ENCODE measurements at places on chromosomes 5 and 9.

DNA sequence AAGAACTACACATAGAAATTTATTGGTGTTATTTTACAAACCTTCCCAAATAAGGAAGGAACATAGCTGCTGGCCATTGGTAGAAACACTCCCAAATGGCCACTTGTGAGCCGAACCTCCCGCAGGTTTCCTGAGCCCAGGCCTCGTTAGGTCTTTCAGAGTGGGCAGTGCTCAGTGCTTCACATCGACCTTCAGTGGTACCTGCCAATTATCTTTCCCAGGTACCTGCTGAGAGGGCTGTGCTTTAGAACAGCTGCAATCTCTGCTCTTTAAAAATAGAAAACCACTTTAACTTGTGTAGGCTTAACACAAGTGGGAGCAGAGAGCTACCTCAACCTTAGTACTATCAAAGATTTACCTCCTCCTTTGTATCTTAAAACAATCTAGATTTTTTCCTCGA lies 334.1 kb downstream of the RFX3 start:
- DNase-seq, result no peak

DNA sequence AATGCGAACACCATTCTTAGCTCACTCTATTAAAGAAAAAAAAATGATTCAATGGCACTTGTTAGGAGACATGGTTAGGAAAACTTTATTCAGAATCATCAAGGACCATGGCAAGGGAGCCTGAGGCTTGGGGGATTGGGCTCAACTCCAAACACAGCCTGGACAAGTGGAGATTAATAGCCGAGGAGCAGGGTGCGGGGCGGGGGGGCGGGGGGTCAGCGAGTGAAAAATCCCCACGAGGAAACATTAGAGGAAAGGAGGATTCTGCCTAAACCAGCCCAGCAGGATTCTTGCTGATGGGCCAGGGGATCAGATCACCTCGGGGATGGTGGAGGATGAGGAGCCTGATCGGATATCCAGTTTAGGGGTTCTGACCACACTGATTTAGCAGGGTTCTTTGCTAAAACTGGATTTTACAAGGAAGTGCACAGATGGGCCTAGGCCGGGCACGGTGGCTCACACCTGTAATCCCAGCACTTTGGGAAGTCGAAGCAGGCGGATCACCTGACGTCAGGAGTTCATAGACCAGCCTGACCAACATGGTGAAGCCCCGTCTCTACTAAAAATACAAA lies 24.4 kb upstream of the FIBCD1 start:
- DNase-seq, result no peak

DNA sequence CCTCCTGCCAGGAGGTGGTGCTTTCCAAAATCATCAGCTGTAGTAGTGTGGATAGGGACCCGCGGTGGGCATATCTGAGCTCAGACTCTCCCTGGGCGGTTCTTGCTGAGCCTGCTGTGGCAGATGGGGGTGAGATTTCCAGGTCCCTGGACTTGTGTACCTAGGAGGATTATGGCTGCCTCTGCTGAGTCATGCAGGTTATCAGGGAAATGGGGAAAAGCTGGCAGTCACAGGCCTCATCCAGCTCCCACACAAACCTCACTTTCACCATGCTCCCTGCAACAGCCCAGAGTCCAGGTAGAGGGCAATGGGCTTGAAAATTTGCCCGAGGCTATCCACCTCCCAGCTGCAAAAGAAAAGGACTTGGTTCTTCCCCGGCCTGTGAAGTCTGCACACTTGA lies 23.4 kb upstream of the MAMDC2 start:
- no peak for DNase-seq

DNA sequence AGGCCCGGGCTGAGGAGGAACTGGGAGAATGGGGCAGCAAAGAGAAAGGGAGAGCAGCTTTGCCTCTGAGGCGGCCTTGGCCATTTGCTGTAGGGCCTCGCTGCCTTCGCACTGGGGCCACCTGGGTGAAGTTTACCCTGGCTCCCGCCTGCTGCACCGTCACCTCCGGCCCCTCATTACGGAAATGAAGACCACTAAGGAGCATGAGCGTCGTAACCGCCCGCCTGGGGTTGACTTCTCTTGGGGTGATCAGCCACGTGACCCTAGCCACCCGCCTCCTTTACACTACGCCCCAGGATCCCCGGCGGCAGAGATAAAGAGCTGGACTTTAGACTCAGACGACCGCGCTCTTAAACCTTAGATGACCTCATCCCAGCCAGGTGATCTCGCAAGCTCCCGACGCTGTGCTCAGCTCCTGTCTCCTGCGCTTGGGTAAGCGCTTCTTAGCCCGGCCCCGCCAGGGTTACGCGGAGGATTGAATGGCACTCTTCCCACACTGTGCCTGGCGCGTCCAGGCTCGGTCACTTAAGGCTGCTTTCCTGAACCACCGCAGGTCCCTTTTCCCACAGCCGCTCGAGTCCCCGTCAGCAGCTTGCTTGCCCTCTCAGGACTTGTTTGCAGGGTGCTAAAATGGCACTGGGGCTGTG lies 107.9 kb upstream of the LARP1 start:
- DNase-seq, result no peak

- peak; percentile 33 for DNase-seq
Measured at GRCh38 chr9:19409401-19410194, 789 bp downstream of the ACER2 start.

- no peak for DNase-seq
Measured at GRCh38 chr9:33245341-33245740, 5.4 kb downstream of the SPINK4 start.

DNA sequence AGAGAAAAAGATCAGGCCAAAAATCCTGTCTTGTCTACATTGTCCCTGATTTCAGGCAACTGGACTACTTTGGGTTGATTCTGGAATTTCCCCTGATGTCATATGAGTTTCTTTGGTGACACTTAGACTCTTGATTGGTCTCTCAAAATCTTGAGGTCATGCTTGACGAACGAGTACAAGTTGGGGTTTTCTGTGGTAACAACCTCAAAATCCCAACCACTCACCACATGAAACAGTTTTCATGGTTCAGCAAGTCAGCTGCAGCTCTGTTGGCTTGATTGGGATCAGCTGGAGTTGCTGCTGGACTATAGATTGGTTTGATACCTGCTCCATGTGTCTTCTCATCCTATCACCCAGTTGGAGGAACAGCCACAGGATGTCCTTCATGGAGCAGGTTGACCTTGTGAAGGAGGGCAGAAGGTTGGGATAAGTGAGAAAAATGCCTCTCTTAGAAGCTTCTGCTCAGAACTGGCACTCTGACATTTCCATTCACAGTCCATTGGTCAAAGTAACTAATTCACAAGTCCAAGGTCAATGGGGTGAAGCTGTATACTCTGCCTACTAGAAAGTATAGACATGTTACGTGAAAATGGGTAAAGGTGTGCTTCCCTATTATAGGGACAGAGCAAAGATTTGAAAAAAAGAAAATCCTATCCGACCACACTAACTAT lies 284.5 kb downstream of the SH3GL2 start:
- no peak for DNase-seq

DNA sequence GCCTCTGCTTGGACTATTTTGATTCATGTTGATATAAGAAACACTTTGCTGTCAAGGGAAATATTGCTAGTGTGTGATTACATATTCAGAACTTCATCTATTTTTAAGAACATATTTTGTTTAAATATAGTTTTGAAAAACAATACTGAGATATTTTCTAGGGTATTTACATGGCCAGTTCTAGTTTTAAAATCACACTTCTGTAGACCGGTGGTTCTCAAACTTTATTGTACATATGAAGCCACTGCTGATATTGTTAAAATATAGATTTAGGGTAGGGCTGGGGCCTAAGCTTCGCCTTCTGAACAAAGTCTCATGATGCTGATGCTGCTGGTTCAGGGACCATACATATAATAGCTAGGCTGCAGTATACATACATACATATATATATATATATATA lies 1000.0 kb downstream of the PTPRD start:
- no peak for DNase-seq

GRCh38 chr5:109644829-109645228 lies 44.9 kb upstream of the MAN2A1 start:
- no peak for DNase-seq

DNA sequence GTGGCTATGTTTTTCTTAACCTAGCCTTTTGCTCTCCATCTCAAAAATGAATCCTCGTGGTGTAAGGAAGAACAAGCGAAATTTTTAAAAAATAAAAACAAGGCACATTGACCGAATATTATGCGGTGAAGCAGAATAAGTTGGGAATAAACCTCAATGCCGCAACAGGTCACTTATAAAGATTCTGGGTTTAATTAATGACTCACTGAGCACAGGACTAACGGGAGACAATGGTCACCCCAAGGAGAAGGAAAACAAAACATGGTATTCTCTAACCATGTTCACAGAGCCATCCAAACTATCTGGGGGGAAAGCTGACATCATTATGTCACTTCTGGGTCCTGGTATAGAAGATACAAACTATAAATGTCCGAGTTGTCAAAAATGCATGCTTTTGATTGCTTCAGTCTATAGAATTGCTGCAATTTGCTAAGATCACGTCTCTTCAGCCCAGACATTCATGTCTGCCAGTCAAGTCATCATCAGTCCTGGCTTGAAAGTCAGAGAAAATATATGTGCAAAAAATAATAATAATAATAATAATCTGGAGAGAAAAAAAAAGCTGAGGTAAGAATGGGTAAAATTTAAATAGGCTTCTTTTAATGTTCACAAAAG lies 280.6 kb downstream of the NR2F1-AS1 start:
- no peak for DNase-seq

GRCh38 chr9:93947409-93948070 lies 7.6 kb downstream of the BARX1 start:
- DNase-seq, result no peak

DNA sequence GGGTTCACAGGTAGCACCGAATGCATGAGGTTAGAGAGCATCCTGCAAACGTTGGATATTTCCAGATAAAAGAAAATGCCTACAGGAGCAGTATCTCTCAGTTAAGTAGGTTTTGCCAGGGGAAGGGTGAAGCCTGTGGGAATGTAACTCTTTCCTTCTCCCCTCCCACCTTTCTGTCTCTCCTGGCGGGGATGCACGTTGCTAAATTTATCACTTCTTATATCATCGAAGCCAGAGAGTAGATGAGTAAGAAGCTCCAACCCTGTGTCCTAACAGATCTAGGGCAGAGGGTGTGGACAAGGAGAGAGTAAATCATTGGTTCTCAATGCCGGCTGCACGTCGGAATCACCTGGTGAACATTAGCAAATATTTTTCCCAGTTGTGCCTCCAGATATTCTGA lies 457.5 kb downstream of the ENC1 start:
- DNase-seq, result no peak

DNA sequence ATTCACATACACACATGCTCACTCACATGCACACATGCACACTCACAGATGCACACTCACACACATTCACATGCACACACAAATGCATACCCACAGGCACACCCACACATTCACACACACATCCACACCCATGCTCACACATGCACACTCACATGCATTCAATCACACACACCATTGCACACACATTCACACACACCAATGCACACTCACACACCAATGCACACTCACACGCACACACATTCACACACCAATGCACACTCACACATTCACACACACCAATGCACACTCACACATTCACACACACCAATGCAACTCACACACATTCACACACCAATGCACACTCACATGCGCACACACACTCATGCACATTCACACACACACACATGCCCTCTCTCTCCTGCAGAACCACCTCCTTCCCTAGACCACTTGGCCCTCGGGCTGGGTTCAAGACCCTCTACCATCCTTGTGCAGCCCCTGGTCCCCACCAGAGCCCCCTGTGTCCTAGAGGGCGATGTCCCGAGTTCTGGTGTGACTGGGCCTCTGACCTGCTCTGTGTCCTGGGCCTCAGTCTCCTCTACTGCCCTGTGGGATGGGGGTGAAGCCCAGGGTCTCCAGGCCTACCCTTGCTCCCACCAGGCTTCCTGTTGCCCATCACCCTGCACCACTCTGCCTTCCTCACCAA lies 139.0 kb downstream of the OLFM1 start:
- DNase-seq, result no peak

DNA sequence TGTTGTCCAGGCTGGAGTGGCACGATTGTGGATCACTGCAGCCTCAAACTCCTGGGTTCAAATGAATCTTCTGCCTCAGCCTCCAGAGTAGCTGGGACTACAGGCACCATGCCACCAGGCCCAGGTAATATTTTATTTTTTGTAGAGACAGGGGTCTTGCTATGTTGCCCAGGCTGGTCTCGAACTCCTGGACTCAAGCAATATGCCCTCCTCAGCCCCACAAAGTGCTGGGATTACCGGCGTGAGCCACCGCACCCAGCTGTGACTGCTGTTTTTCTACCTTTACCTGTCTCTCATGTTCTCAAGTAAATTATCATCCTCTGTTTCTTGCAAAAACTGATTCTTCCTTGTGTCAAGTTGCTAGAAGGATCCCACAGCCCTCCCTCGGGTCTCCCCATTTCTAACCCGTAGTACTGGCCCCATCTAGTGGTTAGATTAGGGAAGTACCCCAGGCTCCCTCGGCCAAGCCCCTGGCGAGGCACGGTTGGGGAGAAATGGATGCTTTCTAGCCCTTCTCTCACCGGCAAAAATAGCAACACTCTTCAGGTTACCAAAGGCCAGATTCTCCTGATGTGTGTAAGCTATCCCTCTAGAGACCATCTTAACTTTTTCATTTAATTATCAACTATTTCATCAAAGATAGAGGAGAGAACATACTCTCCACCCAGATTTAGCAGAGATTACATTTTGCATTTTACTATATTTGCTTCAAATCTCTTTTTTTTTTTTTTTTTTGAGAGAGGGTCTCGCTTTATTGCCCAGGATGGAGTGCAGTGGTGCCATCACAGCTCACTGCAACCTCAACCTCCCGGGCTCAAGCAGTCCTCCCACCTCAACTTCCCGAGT lies 19.2 kb upstream of the TOR1B start:
- DNase-seq, result peak; percentile 78

DNA sequence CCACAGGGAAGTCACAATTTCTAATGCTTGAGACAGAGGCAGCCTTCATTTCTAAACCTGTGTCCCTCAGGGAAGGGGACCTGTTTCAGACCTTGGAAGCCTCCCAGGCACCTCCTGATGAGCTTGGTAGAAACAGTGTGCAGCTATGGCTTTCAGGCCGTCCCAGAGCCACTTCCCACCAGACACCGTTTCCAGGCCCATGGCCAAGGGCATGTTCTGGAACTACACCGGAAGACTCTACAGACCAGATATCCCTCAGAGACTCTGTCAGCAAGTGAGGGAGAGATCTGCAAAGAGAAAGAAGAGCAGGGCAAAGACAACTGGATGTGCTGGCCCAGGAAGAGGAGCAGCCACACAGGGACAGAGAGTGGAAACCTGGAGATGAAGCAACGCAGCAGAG lies 82.2 kb upstream of the HSPA9 start:
- DNase-seq, result no peak

GRCh38 chr5:14505310-14506139 lies 76.1 kb upstream of the OTULINL start:
- DNase-seq, result no peak

GRCh38 chr9:133732639-133733408 lies 5.3 kb downstream of the SARDH start:
- no peak for DNase-seq

- DNase-seq, result no peak
Measured at GRCh38 chr5:172420235-172420939, 33.9 kb downstream of the SH3PXD2B start.
